ENCODE measurements at places on chromosomes 5 and 9.
A peak's percentile ranks its signal among the peaks of the same experiment; 100 is the strongest.

- DNase-seq = no peak
Measured at GRCh38 chr9:132586830-132587591, 4.6 kb downstream of the BARHL1 start.

DNA sequence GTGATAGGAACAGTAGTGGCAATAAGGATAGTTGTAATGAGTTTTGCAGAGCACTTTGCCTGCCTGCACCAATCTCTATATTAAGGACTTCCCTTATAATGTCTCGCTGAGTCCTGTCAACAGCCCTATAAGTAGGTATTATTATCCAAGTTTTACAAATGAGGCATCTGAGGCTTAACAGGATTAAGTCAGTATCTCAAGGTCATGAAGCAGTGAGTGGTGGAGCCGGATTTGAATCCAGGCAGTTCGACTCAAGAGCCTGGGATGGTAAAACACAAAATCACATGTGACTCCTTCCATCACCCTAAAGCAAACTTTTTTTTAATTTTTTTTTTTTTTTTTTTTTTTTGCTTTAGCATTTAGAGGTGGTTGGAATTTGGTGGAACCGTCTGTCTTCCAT, 59.0 kb upstream of the RARS1 start:
- no peak for DNase-seq

GRCh38 chr9:37004424-37004935, 29.6 kb downstream of the PAX5 start:
- DNase-seq = no peak

DNA sequence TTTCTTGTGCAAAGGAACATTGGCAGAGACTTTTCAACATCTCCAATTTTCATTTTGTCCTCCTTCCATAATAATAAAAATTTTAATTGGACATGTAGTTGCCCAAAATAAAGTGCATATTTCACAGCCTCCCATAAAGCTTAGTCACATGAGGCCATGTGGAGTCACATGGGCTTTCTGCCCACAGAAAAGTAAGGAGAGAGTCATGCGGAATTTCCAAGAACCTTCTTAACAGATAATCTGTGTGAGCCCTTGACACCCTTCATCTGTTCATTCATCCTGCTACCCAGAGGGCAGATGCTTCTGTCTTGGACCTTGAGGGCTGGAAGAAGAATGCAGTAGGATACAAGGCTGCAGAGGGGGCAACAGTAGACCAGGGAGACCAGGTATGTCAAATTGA, 60.7 kb downstream of the APTX start:
- no peak for DNase-seq

- no peak for DNase-seq
Measured at GRCh38 chr5:36599986-36600779, 6.2 kb upstream of the SLC1A3 start.

DNA sequence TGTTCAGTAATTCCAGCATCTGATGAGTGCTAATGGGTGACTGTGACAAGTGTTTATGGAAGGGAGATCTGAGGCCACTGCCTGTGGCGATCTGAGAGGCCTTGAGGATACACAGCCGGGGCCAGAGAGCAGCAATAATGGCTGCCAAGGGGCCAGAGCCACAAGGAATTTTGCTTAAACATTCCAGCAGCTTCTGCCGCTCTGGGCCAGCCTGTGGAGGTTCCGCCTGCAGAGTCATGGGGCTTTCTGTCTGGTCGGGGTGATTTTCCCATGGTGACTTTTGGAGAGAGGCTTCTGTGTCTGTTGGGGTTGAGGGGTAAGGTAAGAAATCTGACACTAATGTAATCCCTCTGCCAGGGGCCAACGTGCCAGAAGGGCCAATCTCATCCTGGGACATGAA, 353.5 kb downstream of the ADAMTS6 start:
- no peak for DNase-seq

DNA sequence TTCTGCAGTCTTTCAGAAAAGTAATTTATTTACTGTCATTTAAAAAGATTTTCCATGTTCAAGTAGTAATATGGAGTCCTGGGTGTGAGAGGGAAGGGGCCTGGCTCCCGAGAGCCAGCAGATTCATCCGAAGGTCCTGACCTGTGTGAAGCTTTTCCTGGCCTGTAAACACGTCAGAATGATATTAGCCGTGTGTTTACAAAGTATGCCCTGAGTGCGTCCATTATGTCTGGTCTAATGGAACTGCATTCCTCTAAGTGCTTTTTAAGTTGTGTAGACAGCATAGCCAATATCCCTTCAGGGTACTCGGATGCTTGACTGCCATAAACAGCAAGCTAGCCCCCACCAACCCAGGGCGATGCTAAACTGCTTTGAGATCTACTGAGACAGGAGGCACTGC, 495.2 kb downstream of the AGTPBP1 start:
- DNase-seq = no peak

DNA sequence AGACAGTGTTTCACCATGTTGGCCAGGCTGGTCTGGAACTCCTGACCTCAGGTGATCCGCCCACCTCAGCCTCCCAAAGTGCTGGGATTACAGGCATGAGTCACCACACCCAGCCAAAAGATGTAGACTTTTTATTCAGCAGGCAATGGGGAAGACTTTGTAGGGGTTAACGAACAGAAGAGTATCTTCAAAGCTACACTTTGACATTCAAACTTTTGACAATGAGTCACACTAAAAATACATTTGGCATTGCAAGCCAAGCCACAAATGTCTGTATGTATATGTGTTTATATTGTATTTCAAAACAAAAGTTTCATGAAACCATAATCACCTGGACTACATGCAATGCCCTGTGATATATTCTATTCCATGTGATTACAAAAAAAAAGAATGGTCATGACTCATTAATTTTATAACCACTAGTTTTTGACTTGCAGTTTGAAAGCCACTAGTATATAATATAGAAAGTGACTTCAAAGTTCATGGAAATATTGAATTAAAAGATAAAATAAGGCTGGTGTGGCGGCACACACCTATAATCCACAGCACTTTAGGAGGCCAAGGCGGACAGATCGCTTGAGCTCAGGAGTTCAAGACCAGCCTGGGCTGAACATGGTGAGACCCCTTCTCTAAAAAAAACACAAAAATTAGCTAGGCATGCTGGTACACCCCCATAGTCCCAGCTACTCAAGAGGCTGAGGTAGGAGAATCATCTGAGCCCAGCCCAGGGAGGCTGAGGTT, 8.3 kb downstream of the DIMT1 start:
- no peak for DNase-seq

GRCh38 chr9:114499941-114500696, 5.2 kb downstream of the WHRN start:
- DNase-seq = no peak

DNA sequence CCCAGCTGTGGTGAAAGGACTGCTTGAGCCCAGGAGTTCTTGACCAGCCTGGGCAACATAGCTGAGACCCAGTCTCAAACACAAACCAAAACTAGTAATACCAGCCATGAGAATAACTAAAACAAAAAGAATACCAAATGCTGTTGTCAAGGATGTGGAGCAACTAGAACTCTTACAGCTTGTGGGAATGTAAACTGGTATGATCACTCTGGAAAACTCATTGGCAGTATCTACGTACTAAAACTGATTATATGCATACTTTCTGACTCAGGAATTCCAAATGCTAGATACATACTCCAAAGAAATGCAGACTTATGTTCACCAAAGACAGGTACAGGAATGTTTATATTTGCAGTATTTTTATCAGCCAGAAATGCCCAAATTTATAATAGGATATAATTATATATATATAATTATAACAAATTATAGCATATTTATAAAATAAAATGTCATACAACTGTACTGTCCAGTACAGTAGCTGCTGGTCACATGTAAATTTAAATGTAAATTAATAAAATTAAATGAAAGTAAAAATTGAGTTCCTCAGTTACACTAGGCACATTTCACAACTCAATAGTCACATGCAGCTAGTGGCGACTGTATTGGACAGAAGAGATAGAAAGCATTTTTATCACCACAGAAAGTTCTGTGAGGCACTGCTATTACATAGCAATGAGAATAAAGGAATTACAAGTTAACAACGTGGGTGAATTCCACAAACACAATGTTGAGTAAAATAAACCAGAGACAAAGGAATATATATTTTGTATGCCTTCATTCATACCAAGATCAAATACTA, 118.5 kb downstream of the GNAQ start:
- DNase-seq = no peak

DNA sequence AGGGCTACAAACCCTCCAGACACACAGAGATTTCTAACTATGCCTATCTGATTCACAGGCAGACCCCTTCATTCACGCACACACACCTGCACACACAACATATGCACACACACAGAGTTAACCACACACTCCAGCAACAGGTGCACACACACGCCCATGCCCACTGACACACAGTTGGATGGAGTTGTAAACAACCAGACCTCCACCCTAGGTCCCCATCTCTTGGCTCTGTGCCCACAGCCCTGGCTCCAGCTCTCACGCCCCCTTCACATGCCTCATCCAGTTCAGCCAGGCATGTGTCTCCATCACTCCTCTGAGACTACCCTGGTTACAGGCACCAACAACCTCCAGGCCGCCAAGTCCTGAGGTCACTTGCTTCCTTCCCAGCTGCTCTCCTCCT, 61.1 kb downstream of the PSD2 start:
- no peak for DNase-seq

- no peak for DNase-seq
Measured at GRCh38 chr9:100466829-100467221, 6.1 kb upstream of the TMEFF1 start.

- DNase-seq = no peak
Measured at GRCh38 chr9:129823542-129823934, 398 bp downstream of the TOR1A start.

GRCh38 chr5:138077064-138077696, 6.7 kb upstream of the WNT8A start:
- DNase-seq = no peak

DNA sequence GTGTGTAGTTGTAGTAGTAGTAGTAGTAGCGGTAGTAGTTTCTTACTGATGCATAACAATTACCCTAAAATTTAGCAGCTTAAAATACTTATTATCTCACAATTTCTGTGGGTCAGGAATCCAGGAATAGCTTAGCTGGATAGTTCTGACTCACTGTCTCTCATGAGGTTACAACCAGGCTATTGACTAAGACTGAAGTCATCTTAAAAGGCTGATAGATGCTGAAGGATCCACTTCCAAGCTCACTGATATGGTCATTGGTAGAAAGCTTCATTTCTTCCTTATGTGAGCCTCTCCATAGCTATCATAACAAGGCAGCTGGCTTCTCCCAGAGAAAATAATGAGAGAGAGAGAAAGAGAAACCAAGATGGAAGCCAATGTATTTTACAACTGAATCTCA, 147.5 kb upstream of the FBXL17 start:
- DNase-seq = no peak

DNA sequence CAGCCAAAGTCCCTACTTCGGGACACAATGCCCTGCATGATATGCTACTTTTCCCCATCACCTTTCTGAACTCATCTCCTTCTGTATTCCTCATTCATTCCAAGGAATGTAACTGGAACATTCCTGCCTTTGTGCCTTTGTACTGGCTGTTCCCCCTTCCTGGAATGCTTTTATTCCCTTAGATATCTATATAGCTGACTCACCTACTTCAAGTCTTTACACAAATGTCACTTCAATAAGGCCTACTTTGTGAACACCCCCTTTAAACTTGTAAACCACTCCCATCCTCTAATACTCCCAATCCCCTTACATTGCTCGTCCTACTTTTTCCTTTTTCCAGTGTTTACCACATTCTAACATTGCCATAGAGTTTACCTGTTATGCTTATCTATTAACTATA, 2.4 kb downstream of the NOL6 start:
- DNase-seq = no peak

- DNase-seq = no peak
Measured at GRCh38 chr9:17752021-17752420, 173.2 kb downstream of the SH3GL2 start.

DNA sequence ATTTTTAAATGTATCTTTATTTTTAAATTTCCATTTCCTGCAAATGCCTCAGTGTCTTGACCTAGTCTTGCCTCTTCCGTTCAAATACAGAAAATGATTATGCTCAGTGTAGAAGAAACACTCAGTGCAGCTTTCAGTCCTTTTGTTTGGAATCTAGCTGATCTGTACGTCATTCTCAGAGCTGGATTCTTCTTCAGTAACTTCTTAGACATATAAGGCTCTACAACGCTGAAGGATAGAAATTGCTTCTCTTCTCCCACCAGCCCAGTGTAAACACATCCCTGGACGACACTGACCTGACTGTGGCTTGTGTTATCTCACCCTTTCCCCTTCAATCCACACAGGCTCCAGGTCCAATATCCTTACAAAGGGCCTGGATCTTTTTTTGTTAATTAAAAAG, 3.2 kb upstream of the ALDH1B1 start:
- no peak for DNase-seq

DNA sequence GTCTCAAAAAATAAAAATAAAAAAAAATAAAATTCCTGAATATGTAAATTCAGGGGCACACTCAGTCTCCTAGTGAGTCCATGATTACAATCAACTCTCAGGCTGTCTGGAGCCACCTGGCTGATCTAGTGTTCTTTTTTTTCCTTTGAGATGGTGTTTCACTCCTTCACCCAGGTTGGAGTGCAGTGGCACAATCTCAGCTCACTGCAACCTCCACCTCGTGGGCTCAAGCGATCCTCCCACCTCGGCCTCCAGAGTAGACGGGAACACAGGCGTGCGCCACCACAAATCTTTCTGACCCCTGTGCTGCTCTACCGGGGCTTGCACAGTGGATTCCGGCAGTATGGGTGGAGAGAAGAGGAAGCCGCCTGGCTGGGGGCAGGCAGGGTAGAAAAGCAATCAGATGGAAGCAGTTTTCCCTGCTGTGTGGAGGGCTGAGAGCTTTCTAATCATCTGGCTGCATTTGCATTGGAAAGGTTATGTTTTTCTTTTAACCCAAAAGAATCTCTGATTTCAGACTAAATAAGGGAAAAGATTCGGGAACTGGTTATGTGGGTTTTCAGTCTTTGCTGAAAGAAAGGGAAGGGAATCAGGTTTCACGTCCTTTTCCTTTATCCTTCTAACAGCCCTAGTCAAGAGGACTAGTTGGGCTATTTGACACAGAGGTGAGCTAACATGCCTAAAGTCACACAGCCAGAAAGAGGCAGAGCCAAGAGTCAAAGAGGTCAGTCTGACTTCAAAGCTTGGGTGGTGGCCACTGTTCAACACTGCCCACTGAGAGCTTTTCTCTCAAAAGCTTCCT, 26.3 kb upstream of the CORO2A start:
- DNase-seq = peak; percentile 20

- no peak for DNase-seq
Measured at GRCh38 chr5:170389550-170389892, 354 bp upstream of the KCNMB1 start.

GRCh38 chr9:77885104-77885672, 146.4 kb downstream of the GNAQ start:
- no peak for DNase-seq

- DNase-seq = no peak
Measured at GRCh38 chr9:118222375-118222774, 518.2 kb downstream of the TLR4 start.

DNA sequence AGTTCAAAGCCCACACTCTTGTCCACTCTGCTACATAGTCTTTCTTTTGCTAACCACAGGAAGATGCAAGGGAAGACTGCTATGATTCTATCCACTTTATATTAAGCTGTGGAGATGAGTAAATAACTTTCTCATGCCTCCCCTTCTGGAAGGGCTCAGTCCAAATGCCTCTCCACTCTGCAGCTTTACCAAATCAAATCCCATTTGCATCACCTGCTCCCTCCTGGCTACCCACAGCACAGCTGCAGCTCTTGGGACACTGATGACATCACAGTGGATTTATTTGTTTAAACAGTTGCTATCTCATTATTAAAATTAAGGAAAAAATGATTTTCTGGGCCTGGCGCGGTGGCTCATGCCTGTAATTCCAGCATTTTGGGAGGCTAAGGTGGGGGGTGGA, 1544.9 kb upstream of the WWC1 start:
- no peak for DNase-seq
